Effector memory CD8-positive, alpha-beta T cell (primary cell): ENCODE measurements at places on chromosomes 12 and 14.
A peak's percentile ranks its signal among the peaks of the same experiment; 100 is the strongest.

- DNase-seq, result no peak
Observed at GRCh38 chr14:22991852-22992251, 9.5 kb upstream of the AJUBA start.

GRCh38 chr12:10967409-10967808 is 19.3 kb downstream of the TAS2R50 start:
- no peak for DNase-seq

DNA sequence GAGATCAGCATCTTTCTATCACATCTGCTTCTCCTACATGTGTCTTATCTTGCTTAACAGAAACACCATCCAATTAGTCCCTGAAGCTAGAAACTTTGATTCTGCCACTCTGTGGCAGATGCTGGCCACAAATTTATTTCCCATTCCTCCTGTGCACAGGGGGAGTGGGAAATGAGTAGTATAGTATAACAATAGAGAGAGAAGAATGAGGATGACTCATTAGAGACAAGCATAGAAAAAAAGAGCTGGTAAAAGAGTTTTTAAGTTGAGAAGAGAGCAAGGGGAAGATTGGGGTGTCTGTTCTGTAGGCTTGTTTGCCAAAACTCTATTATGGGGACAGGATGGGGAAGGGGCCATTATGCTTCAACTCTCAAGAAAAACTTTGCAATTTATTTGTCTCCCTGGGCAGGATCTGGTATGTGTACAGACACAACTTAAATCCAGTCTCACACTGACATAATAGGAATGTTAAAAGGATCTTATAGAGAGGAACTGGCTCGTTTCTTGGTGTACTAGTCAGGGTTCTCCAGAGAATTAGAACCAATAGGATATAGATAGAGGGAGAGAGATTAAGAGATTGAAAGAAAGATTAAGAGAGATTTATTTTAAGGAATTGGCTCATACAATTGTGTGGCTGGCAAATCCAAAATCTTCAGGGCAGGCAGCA is 142.6 kb upstream of the CPSF6 start:
- no peak for DNase-seq

DNA sequence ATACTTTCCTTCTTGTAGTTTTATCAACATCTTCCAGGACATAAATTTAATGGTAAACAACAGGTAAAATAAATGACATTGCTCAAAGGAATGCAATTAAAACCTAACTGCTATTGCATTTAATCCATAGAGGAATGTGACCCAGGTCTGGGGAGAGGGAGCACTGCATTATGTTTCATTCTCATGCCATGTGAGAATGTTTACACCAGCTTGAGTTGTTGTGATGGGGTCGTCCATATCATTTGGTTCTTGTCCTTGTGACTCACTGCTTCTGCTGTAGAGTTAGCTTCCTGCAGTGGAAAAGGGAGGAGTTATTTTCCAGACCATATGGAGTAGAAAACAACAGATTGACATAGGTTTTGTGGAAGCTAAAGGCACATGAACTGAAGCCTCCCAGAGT is 129.3 kb upstream of the PMCH start:
- no peak for DNase-seq

- no peak for DNase-seq
Observed at GRCh38 chr14:39853441-39853840, 421.2 kb upstream of the FBXO33 start.

- DNase-seq, result no peak
Observed at GRCh38 chr14:58713677-58714076, 75.9 kb downstream of the DACT1 start.

- no peak for DNase-seq
Observed at GRCh38 chr14:60618241-60618640, 31.0 kb downstream of the SIX1 start.

DNA sequence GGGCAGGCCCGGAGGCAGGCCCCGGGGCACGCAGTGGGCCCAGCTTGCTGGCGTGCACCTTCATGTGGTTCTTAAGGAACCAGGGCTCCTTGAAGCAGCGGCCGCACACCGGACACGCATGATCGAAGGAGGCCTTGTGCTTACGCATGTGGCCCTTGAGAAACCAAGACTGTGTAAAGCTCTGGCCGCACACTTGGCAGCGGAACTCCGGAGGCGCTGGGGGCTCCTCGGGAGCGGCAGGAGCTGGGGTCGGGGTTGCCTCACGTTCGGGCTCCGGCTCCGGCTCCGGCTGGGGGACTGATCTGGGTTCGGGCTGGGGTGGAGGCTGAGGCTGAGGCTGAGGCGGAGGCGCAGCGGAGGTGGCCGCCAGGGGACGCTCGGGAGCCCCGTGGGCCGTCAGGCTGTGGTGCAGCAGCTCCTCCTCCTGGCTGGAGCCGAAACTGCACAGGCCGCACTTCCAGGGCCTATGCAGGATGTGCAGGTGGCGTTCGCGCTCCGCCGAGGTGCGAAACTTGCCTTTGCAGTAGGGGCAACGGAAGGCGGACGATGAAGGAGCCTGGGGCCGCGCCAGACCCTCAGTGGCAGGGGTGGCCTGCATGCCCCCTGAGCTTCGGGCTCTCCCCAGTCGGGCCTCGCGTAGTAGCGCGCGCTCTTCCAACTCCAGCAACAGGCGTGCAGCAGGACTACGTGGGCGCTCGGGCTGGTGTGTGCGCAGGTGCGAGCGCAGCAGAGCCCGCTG is 6.0 kb downstream of the ZNF219 start:
- peak; percentile 93 for DNase-seq

GRCh38 chr12:51771008-51771407 is 77.5 kb downstream of the FIGNL2 start:
- DNase-seq, result no peak

DNA sequence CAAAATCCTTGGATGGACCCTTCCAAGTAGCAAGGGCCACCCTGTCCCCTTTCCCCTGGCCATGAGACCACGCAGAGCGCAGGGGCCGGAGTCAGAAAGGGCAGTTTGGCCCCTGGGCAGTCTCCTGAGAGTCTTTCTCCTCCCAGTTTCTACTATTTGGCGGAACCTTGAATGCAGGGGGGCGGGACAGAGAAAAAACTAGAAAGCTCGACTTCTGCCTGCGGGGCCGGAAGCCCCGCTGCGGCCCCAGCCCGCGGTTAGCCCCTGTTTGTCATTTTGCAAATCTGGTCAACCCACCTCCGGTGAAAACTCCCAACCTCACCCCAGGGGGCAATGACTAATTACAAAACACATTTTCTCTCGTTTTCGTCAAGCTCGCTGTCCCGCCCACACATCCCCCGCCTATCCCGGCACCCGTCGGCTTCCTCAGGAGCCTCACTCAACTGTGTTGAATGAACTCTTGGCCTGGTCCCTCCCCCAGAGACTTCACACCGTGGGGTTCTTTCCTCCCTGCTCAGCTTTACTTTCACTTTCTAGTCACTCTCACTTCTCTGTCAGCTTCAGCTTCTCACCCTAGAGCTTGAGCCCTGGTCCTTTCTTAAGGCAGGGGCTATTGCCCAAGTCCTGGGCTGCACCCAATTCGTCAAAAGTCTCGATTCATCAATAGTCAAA is 66.7 kb downstream of the IRF2BPL start:
- DNase-seq, result peak; percentile 92

- DNase-seq, result peak; percentile 72
Observed at GRCh38 chr12:96434107-96434506, 33.9 kb upstream of the CDK17 start.

DNA sequence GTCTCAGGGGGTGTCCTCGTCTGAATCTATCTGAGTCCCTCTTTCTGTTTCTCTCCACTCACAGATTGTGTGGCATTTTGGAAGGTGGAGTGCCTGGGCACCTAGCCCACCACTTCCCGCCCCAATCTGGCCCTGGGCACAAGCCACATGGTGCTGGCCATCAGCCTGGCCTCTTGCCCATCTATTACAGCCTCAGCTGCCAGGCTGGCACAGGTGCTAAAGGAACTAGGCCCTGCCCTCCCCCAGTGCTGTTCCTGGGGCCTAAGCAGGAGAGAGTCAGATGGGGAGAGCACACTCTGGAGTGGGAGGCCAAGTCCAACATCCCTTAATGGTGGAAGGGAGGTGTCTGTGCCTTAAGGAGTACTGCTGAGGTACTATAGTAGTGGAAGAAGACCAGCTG is 8.3 kb upstream of the CALCOCO1 start:
- DNase-seq, result no peak

DNA sequence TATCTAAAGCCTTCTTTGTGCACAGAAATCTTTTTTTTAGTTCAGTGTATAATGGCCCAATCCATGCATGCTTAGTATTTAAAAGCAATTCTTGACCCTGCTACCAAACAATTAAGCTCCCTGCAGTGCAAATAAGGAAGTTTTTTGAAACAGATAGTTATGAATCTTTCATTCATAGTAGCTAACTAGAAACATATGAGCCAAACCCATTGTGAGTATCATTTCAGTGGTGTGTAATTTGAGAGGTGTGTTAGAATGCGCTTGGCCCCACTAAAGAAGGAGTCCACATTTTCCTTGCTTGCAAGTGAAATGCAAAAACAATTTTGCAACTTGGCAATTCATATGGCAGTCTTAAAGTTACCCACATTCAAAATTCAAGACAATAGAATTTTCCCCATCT is 14.4 kb downstream of the EPS8 start:
- no peak for DNase-seq

DNA sequence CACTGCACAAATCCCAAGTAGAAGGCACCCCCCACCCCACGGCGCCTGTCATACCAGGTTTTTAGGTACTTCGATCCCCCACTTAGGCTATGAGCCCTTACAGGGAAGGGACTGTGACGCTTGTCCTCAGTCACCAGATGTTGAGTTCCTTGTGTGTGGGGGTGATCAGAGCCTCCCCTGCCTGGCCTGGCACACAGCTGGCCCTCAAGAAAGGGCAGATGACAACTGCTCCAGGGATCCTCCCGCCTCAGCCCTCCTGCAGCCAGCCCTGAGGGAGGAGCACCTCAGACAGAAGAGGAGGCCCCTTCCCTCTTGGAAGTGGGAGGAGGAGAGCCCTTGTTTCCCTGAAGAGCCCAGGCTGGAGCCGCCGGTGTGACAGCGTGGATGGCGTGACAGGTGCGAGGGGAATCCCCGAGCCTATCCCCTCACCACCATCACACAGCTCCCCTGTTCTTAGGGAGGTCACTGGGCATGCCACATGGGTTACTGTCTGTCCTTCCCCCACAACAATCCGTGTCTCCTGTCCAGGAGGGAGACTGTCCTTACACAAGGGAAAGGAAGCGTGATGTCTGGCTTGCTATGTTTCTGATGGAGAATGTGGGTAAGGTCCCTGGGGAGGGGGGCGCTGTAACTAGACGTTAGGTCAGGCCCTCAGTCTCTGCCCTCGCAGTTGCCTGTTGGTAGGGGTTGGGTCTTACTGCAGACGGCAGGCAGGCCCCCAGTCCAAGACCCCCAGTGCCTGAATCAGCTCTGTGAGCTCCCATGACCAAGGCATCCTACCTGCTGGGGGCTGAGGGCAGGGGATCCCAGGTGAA is 31.4 kb downstream of the P2RX4 start:
- DNase-seq, result no peak

DNA sequence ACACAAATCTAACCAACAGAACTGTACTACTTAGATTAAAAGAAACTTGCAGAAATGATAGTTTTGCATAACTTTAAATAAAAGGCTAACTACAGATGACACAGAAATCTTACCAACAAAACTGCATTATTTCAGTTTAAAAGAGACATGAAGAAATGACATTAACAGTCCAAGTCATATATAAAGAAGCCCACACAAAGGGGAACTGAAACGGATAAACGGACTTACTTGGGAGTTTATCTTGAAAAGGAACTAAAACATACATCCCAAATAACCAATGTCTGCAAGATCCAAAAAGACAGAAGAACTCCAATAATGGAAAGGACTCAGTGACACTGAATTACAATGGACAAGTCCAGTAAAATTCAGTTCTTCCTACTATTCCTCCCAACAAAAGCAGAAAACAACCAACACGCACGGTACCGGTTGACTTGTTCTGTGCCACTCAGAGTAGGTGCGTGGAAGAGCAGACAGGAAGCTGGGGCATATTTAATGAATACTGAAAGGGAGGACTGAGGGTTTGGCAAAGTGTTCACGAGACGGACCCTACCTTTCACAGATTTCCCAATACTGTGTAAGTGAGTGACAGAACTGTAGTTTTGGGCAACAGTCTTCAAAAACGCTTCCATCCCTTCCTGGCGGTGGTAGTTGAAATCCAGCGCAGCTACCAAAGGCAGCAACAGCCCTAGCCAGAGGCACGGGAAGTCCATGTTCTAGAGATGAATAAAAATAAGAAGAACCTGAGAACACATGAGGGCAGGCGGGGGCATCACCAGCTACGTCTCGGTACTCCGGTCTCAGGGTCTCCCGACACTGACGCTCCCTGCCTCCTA is 627 bp downstream of the CPM start:
- no peak for DNase-seq

DNA sequence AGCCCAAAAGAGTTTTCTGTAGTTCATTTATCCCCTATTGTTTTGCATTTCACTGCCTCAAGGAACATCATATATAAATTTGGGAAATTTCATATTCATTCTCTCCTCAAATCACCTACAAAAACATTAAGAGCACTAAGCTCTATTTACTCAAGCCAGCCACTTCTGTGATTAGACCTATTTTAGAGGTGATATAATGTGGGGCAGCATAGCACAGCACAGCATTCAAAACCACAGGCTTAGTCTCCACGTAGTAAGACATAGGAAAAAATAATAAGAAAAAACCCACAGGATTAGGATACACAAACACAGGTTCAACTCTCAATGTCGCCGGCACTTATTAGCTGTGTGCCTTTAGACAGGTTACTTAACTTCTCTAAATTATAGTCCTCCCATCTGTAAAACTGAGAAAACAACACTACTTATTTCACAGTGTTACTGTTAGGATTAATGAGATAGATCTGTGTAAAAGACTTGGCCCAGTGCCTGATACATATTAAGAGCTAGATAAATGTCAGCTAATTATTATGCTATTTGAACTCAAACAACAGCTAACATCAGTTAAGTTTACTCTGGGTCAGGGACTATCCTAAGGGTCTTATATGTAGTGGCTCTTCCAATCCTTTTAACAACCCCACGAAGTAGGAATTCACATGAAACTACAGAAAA is 20.3 kb downstream of the DCAF5 start:
- no peak for DNase-seq

DNA sequence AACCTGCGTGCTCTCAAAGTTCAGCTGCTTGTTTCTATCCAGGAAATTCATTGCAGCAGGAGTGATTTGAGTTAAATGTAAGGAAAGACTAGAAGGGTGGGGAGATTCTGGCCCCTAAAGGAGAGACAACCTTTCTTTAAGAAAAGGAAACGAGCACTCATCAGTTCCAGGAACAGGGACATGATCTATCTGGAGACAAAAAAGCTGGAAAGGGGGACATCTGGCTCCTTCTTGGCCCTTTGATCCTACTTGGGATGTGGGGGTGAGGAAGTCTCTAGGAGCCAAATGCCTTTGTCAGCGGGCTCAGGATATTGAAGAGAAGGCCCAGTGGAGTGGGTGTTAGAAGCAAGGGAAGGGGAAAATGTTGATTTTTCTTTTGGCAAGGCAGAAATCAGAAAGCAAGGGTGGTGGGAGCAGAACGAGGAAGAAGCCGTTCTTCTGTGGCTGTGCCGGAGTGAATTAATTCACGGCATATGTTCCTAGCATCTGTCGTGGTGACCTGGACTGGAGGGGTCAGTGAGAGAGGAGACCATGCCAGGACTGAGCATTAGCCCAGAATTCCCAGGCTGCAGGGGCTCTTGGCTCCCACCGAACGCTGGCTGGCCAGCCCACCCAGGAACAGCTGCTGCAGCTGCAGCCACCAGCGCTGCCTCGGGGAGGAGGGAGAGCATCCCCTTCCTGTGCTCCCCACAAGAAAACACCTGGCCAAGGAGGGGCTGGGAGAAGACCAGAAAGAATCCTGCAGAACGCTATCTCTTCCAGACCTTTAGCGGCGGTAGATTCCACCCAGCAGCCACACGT is 62.8 kb upstream of the GPATCH2L start:
- no peak for DNase-seq
